CD14-positive monocyte (primary cell): ENCODE measurements at places on chromosomes 2 and 18.

DNA sequence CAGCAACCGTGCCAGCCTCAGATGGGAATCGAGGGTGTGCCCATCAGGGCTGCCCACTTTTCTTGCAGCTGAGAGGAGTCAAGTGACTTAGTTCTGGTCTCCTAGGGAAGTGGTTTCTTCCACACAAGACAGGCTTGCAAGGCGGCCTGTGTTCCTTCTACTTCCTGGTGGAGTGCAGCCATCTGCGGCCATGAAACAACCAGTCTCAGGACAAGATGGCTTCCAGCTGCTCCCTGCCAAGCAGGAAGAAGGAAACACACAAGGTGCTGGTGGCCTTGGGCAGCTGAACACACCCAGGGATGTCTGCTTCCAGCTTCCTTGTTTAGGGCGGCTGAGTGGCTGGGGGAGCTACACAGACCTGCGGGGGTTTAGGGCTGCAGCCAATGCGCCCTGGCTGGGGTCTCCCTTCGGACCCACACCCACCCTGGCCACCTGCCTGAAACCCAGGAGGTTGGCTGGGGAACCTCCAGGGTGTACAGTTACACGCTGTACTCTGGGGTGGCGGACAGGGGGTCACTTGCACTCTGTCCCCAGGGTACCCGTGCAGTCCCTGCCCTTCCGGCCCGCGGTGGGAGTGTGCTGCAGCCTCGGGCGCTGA lies 34.7 kb downstream of the PTPN18 start:
- peak; percentile 63 for DNase-seq

DNA sequence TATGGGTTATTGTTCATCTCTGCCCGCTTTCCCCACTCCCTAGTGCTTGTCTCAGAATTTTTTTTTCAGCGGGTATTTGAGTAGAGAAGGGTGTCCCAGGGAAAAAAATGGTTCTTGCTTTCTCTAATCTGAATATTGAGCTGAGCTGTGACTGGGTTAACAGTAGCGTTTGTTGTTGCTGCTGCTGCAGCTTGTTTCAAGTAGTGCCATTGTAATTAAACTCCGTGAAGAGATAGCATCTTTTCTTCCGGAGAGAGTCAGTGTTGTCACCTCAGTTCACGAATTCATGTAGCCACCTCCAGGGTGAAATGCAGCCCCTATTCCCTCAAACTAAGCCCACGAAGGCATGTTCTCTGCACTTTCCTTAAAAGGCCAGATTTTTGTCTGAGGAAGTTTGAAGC lies 1.5 kb upstream of the AAK1 start:
- DNase-seq: no peak

- peak; percentile 13 for DNase-seq
Measured at GRCh38 chr2:181058378-181059269, 78.2 kb downstream of the UBE2E3 start.

DNA sequence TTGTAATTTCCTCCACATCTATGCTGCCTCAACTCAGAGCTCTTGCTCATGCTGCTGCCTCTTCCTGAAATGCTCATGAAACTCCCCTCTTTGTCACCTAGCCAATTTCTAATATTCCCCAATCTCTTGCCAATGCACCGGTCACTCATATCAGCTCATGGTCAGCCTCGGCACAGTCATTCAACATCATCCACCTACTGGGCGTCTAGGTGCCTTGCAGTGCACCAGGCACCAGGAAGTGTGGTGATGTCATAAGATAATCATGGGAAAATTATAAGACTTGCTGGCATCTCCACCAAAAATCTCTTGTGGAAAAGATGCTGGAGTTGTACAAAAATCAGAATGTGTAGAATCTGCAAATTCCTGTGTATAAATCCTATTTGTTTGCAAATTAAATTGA lies 52.6 kb upstream of the RAB27B start:
- DNase-seq: peak; percentile 11

GRCh38 chr2:19802086-19802841 lies 99.5 kb downstream of the TTC32 start:
- DNase-seq: no peak

DNA sequence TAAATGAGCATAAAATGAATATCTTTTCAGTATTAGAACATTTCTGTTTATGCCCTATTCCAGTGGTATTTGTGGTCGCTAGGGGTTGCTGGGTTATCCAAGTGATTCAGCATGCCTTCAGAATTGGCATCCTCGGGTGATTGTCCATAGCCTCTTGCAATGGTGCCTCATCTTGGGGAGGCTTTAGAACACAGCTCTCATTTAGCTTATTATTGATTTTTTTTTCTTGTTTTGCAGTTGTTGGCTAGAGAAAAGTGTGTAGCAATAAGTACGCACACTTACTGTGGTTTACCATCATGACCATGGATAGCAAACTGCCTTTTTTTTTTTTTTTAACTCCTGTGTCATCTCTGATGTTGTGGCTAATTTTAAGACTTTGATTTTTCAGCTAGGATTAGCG lies 33.6 kb downstream of the PLEKHA3 start:
- DNase-seq: no peak

DNA sequence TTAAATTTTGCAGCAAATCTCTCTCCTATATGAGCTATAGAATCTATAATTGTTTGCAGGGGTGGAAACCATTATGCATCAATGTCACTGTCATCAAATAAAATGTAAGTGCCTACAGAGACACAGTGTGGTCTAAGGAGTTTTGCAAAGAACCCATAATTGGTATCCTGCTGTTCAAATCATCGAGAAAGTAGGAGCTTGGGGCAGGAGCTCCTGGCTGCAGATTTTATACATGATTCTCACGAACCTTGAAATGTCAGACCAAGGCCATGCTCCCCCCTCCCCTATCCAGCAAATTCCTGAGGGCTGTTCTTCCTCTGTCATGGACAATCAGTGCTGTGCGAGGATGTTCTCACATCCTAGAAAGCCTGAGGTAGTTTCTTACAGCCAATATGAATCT lies 119.5 kb upstream of the CYRIA start:
- no peak for DNase-seq

DNA sequence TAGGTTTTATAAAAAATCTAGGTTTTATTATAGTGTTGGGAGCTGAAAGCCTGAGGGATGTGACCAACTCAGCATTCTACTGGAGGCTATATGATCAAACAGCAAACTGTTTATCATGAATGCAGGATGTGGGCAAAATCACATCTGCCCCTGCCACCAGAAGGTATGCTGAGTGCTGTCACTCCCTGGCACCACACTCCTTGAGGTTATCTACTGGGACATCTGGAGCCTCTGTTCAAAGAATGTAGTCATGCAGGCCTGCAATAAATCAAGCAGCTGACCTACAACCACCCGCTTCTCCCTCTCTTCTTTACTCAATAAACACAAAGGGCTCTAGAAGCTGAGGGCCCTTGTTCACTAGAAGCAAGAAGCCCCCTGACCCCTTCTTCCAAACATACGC lies 328.4 kb upstream of the DDX18 start:
- DNase-seq: no peak

DNA sequence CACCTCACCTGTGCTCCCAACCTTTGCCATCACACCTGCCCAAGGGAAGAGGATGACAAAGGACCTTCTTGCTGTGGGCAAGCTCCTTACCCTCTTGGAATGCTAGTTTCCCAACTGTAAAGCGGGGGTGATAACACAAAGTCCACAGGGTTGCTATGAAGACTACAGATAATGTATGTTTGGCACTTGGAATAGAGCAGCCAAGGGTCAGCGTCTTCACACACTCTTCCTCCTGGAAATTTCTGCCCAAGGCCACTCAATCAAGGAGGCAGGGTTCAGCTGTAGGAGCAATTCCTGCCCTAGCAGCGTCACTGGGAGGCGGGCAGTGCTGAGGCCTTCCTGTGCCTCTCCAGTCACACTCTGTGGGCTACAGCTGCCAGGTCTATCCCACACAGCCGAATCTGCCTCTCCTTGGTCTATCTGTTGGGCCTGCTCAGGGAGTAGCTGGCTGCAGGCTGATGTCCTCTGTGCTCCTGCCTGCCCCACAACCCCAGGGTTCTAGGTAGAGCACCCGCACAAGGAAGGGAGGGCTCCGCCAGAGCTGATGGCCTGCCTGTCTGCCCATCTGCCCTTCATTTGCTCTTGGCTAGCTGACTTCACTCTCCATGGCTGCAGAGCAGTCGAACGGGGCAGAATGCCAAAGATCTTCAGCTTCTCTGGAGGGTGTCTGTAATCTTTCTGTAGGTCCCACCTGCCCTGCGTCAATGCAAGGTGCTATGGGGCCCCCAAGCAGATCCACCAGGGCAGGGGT lies 91.9 kb downstream of the MRO start:
- DNase-seq: no peak

GRCh38 chr2:19187323-19188020 lies 171.0 kb downstream of the OSR1 start:
- DNase-seq: no peak

- no peak for DNase-seq
Measured at GRCh38 chr18:5302606-5303005, 7.1 kb upstream of the ZBTB14 start.

DNA sequence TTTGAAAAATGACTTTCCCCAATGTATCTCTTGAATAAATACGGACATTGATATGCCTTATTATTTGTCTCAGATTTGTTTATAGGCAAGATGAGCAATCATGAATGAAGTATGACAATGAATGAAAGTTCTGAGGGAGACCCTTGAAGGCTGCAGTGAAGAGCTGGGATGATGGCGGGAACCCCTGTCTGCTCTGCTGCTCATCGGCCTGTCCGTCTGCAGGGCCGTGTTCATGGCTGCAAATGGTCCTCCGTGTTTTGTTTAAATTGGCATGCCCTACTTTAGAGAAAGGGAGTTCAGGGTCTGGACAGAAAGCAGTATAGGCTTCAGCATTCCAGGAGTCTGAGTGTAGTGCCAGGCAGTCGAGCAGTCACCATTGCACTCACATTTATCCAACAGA lies 1.2 kb upstream of the HS1BP3 start:
- DNase-seq: no peak

GRCh38 chr2:196592911-196593881 lies 46.3 kb upstream of the CCDC150 start:
- no peak for DNase-seq

DNA sequence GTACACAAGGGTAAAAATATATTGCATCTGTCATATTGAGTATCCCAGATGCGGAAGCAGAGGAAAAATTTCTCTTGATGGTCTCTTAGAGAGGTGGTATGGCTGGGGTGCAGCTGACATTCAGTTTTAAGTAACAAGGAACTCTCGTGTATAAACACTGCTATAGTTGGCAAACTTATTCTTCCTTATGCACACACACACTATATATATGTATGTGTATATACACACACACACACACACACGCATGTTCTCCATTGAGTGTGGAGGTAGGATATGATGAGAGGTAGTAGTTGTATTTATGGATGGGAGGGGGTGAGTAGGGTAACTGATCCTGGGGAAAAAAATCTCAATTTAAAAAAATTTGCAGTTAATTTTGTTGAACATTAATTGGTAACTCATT lies 10.6 kb downstream of the PHLPP1 start:
- no peak for DNase-seq

DNA sequence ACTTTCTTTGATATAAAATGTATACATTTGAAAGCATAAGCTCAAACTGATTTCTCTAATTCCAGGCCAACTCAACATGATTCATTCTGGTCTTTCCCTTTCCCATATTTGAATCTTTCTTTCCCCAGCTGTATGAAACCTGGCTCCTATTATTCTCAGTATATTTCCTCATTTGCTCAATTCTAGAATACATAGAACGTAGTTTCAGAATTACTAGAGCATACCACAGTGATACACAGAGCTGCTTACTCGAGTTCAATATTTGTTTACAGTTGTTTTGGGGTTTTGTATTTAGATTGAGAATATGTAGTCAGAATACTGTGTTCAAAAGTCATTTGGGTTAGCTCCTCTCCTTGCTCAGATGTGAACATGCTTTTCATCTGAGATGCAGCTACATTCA lies 43.0 kb downstream of the TNFRSF11A start:
- no peak for DNase-seq

DNA sequence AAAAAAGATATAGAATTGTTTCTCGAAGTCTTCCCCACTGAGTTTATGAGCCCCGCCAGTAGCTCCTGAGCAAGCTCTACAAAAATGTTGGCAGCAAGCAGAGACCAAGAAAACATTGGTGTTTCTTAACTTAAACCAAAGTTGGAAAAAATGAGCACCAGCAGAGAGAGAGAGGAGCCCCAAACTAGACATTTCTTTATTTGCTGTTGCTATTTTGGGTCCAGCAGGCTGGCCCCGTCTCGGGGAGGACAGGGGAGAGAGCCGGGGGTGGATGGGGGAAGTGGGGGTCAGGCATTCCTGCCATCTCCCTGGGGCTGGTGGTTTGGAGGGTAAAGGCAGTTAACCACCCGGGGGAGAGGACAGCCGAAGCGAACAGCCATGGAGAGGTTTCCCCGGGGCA lies 113.0 kb downstream of the DYSF start:
- no peak for DNase-seq

DNA sequence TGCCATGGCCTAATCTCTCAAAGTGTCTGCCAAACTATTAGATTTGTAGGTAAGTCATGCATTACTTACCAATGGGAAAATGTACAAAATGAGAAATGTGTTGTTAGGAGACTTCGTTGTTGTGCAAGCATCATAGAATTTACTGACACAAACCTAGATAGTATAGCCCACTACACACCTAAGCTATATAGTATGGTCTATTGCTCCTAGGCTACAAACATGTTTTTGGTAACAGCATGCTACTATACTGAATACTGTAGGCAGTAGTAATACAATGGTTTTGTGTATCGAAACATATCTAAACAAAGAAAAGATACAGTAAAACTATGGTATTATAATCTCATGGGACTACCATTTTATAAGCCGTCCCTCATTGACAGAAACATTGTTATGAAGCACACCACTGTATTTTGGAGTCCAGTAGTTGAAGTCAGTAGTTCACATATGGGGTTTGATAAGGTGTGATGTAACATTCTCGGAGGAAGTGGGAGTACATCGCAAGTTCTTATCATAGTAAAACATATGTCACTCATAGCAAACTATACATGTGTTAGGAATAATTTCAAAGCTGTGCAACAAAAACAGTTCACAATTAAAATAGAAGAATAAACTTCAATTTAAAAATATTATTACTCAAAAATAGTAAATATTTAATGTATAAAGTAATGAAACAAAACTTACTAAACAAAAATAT lies 12.0 kb upstream of the GTF2A1L start:
- DNase-seq: no peak

- peak; percentile 53 for DNase-seq
Measured at GRCh38 chr2:128520340-128520739, 201.7 kb upstream of the HS6ST1 start.

GRCh38 chr2:190184460-190184859 lies 121.9 kb upstream of the MSTN start:
- no peak for DNase-seq

GRCh38 chr2:215888680-215889079 lies 124.7 kb downstream of the MREG start:
- DNase-seq: no peak

- no peak for DNase-seq
Measured at GRCh38 chr2:72984172-72984671, 66.9 kb downstream of the EMX1 start.

- DNase-seq: no peak
Measured at GRCh38 chr2:220880623-220881596, 691.2 kb downstream of the EPHA4 start.

GRCh38 chr2:223529696-223530095 lies 72.5 kb downstream of the SCG2 start:
- no peak for DNase-seq
